ENCODE measurements at places on chromosomes 3 and 15.

DNA sequence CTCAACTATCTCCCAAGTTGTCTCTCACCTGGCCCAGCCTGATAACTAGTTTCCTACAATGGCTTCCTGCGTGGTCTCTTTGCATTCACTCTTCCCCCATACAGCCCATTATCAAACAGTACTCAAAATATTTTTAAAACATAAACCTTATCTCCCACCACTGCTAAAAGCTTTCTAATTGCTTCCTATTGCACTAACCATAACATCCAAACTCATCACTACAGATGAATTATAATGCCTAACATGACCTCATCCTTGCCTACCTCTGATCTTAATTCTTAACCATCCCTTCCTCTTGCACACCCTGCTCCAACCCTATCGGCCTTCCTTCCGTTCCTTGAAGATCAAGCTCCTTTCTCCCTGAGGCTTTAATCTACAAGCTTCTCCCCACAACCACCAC, 17.0 kb downstream of the ACAP2 start:
- no peak for DNase-seq

- DNase-seq: no peak
These were observed 15.4 kb upstream of the CRBN start for GRCh38 chr3:3194861-3195260.

- DNase-seq: no peak
These were observed 52.9 kb downstream of the BCHE start for GRCh38 chr3:165784337-165784736.

- no peak for DNase-seq
These were observed 362.3 kb downstream of the WDR72 start for GRCh38 chr15:53397041-53397616.

- DNase-seq: no peak
These were observed 447.8 kb upstream of the THBS1 start for GRCh38 chr15:39132954-39133600.

GRCh38 chr3:105553851-105554250, 187.1 kb downstream of the ALCAM start:
- no peak for DNase-seq

- peak; percentile 79 for DNase-seq
These were observed 8.7 kb downstream of the ZDHHC19 start for GRCh38 chr3:196202516-196202970.

DNA sequence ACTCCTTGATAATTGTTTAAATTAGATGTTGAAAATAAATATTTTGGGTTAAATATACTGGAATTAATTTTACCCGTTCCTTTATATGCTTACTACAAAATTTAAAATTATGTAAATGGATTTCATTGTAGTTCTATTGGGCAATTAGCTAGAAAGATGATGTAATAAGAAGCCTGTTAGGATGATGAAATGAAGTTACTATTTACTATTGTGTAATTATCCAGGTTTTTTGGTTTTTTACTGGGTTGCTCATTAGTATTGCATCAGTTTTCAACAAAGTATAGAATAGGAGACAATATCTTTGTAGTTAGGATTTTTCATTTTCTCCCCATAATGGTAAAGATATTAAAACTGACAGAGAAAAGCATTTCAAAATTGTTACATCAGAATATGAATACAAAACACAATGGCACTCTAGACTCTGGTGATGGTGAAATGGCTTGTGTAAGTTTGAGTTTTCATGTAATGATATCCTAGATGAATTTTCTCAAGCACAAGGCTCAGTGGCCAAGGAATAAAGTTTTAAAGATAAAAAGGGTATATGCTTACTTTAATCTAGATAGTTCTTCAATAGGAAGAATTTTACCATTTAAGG, 222.0 kb downstream of the P3H2 start:
- DNase-seq: no peak

DNA sequence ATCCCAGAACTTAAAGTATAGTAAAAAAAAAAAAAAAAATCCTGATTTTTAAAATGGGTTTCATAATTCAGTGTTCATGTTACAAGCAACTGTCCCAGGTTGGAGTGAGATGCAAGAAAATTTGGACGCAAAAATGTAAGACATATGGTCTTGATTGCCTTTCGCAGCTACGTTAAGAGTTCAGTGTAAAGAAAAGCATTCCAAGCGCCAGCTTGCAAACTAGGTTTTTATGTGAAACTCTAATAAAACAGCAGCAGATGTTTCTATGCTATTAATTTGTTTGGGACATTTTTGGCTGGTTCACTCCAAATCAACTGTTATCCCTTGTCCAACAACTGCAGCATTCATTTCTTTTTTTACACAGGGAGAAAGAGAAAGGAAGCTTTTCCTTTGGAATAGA, 957.8 kb downstream of the ROBO1 start:
- no peak for DNase-seq

GRCh38 chr3:30082652-30083051, 523.7 kb upstream of the TGFBR2 start:
- no peak for DNase-seq

GRCh38 chr3:38314764-38315487, 31.7 kb upstream of the XYLB start:
- DNase-seq: no peak

GRCh38 chr3:185757176-185757575, 67.7 kb downstream of the IGF2BP2 start:
- no peak for DNase-seq

DNA sequence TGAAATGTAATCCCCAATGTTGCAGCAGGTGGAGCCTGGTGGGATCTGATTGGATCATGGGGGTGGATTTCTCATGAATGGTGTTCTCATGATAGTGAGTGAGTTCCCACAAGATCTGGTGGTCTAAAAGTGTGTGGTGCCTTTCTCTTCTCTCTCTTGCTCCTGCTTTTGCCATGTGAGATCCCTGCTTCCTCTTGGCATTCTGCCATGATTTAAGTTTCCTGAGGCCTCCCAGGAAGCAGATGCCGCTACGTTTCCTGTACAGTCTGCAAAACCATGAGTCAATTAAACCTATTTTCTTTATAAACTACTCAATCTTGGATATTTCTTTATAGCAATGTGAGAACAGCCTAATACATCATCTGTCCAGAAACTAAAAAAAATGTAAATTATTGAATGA, 298.3 kb downstream of the MEX3B start:
- DNase-seq: no peak

- DNase-seq: no peak
These were observed 21.1 kb downstream of the GAP43 start for GRCh38 chr3:115644391-115644790.

DNA sequence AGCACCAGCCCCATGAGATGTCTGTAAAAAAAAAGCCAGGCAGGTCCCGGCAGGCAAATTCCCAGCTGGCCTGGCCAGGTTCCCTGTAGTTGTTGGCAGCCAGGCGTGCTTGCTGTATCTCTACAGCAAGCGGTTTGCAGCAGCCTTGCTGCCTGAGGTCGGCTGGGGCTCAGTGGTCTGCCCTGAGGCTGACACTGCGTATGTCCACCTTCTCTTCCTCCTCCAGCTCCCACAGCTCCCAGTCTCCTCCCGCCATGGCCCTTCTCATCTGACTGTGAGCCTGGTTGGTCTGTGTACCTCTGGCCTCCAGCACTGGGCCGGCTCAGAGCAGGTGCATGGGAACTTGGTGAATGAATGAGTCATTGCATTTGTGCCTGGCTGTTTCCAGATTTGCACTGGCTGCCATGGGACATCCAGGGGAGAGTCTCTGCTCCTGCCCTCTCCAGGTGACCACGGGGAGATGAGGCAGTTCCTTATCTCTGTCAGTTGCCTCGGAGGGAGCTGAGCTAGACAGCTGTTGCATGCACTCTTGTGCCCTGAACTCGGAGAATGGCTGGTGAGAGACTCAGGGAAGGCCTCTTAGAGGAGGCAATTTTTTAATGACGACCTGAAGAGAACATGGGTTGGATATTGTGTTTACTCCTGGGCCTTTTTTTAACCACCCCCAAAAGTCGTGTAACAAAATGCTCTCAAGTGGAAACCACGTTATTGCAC, 43.0 kb downstream of the SPSB4 start:
- DNase-seq: peak; percentile 87

- DNase-seq: no peak
These were observed 105.0 kb upstream of the P2RY1 start for GRCh38 chr3:152729906-152730305.

- no peak for DNase-seq
These were observed 36.0 kb downstream of the FOXP1 start for GRCh38 chr3:71547249-71548198.

DNA sequence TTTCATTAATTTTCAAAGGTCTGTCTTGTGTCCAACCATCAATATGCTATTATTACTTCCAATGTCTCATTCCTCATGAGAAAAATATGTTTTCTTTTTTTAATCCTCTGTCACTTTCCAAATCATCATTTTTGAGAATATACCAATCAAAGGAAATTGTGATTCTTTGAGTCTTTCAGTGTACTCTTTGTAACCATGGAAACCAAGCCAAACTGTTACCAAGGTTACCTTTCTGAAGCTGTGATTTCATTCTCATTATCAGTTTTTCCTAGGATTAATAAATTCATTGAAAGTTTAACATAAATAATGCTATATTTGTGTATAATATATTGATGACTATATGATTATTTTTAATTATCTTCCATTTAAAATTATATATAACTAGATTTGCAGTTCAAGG, 16.6 kb upstream of the PLSCR5 start:
- DNase-seq: no peak

DNA sequence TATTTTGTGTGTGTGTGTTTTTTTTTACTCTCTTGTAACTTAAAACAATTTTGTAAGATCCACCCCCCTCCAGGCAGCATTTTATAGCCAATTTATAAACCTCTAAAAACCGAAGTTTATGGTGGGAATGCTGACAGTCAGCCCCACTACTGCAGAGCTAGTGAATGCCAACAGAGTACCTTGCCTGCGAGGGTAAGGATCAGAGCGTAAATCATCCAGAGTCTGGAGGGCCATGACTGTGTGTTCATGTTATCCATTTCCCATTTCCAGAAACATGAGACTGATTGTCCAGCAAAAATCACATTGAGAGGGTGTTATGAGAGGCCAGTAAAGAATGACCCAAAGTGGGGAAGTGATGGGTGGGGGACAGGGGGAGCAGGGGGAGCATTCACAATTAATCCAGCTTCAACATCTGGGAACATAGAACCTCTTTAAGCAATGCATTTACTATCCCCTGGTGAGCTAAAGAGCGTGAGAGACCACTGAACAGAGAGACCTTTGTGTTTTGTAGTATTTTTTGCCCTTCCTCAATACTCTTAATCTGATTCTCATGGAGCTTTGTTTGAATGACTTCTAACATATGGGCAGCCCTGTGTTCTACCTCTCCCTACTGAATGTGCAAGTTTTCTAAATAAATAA, 464.5 kb downstream of the RBMS3 start:
- DNase-seq: no peak

GRCh38 chr3:134393074-134393473, 18.8 kb upstream of the AMOTL2 start:
- DNase-seq: no peak

DNA sequence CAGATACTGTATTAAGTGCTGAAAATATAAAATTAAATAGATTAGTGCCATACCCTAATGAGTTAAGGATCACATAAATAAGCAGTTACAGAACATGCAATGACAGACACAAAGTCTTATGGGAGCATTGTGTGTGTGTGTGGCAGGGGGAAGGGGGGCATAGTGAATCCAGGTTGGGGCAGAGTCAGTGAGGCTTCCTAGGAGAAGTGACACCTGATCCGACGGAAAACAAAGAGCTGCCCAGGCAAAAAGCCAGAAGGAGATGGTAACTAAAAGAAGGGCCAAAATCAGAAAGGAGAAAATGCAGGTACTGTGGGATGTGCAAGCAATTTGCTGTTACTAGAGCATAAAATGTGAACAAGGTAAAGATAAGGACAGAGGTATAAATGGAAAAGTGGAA, 80.1 kb upstream of the CHRM5 start:
- no peak for DNase-seq

GRCh38 chr15:41258750-41259471, 27.8 kb downstream of the CHP1 start:
- DNase-seq: no peak

DNA sequence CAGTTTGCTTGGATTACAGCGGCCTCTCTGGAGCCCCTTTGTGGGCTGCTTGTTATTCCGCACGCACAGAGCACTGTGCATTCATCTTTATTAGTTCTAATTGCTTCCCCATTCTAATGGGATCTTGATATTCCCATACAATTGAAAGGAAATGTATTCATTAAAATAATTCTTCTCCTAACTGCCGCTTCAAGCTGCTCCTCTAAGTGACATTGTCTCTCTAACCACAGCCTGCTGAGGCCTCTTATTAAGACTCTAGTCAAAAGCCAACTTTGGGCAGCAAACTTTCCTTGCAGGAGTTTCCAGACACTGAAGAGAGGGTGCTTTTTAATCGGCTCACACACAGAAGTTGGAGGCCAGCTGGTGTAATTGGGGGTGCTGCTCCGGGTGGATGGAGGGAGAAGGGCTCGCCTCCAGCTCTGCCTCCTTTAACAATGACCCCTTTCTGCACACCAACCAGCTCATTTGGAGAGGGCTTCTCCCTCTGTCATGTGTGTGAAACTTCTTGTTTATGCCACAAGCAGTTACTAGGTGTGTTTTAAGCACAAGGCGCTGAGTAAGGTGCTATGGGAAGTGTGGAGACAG, 5.6 kb upstream of the MAGEF1 start:
- DNase-seq: no peak

GRCh38 chr3:5019411-5020241, 40.4 kb downstream of the BHLHE40 start:
- DNase-seq: peak; percentile 44

DNA sequence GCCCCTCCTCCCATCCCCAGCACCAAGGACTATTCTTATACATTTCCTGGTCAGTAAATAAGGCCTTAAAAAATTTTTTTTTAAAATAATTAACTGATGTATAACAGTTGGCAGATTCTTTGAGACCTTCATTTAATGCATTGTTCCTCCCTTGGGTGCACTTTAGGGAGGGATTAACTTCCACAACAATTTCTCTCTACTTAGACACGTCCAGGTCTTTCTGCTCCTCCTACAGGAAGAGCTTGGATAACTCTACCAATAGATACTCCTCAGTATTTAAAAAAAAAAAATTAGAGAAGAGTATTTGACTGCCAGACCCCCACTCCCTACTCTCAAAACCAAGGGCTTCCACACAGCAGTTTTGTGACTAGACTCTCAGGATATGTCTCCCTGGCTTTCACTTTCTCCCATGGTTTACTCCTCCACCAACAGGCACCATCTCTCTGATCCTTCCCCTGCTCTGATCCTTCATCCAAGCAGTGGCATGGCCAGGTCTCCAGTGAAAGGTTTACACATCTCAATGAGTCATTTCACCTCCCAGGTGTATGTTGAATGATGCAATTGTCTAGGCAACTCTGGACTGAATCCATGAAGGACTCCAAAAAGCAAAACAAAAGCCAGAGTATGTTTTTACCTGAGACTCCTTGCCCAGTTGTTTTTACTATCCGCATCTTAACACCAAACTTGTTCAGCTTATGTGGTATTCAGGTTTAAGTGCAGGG, 7.4 kb downstream of the ZIC4 start:
- DNase-seq: no peak

DNA sequence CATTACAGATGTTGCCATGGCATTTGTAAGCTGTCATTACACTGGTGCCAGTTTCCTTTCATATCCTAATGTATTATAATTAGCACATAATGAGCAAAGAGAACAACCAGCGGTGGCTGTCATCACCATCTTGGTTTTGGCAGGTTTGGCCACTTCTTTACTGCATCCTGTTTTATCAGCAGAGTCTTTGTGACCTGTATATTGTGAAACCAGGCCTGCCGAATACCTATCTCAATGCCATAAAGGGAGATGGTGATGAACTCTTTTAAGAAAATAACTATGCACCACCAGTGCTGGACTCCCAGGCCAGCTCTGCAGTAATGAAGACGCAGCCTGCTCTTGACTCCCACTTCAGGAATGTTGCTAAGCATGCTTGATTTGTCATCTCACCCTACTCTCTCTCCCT, 458.1 kb upstream of the NR2F2 start:
- peak; percentile 15 for DNase-seq

GRCh38 chr15:60565407-60565806, 86.5 kb upstream of the ICE2 start:
- no peak for DNase-seq

Data from ELF-1 (cell line).